ENCODE measurements at places on chromosomes 16 and 17.

DNA sequence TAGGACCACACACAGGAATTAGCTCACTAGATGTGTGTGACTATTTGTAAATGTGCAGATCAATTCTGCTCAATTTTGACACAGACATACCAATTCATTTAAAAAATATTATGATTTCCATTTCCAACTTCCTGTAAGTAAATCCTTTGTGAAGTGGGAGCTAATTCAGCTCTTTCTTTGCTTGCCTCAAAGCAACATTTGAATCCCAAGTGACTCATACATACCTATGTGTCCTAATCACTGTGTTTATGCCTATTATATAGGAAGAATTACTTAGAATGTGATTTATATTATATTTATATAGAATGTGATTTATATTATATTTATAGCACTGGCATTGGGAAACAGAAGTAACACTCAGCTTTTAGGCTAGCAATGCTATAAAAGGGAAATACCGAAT is 195.9 kb upstream of the C17orf78 start:
- no peak for DNase-seq

- DNase-seq = no peak
These were observed 109.1 kb downstream of the C16orf78 start for GRCh38 chr16:49482690-49483089.

DNA sequence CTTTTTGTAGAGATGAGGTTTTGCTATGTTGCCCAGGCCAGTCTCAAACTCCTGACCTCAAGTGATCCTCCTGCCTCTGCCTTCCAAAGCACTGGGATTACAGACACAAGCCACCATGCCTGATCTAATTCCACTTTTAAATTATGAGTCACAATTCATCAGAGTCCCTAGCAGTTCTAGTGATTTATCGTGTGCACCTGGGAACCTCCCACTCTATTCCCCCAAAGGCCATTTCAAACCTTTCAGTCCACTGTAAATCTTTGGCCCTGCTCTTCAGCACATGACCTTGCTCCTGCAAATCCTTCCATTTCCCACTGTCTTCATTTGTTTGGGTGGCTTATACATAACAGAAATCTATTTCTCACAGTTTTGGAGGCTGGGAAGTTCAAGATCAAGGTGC is 73.0 kb downstream of the HS3ST2 start:
- DNase-seq = no peak

- DNase-seq = no peak
These were observed 132.7 kb downstream of the CCDC182 start for GRCh38 chr17:57612202-57613071.
